Brain pericyte (primary cell): ENCODE measurements at places on chromosomes 3 and 15.

GRCh38 chr3:62332017-62332416, 41.3 kb downstream of the FEZF2 start:
- DNase-seq: no peak

GRCh38 chr15:23566071-23566554, 639 bp downstream of the MKRN3 start:
- DNase-seq: no peak

GRCh38 chr15:91784973-91785709, 68.4 kb upstream of the SLCO3A1 start:
- DNase-seq: no peak

- no peak for DNase-seq
Observed at GRCh38 chr3:133896002-133896761, 500 bp upstream of the RAB6B start.

DNA sequence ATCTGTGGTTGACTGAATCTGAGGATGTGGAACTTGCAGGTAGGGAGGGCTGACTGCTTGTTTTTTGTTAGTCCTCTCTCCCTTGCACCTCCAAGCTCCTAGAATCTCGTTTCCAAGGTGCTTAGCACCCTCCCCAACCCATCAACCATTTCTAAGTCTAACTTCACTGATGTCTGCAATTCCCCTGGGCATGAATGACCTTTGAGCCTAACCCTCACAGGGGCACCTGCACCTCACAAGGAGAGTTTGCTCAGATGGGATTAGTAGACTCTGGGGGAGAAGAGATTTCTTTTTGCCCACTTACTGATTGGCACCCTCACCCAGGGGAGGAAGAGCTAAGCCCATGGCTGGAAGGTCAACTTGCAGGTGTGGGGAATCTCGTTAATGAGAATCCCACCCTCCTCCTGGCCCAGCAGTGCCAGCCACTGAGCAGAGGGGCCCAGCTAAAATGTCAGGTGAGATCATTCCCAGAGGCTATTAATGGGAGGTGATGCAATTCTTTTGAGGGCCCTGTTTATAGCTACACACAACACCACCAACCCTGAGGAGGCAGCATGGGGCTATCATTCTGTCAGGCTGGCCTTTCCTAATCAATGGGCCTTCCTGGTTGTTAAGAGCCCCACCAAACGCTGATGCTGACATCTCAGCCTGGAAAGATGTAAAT, 81.6 kb upstream of the HERC1 start:
- no peak for DNase-seq

- DNase-seq: no peak
Observed at GRCh38 chr3:170703121-170703588, 117.3 kb upstream of the SLC7A14 start.

DNA sequence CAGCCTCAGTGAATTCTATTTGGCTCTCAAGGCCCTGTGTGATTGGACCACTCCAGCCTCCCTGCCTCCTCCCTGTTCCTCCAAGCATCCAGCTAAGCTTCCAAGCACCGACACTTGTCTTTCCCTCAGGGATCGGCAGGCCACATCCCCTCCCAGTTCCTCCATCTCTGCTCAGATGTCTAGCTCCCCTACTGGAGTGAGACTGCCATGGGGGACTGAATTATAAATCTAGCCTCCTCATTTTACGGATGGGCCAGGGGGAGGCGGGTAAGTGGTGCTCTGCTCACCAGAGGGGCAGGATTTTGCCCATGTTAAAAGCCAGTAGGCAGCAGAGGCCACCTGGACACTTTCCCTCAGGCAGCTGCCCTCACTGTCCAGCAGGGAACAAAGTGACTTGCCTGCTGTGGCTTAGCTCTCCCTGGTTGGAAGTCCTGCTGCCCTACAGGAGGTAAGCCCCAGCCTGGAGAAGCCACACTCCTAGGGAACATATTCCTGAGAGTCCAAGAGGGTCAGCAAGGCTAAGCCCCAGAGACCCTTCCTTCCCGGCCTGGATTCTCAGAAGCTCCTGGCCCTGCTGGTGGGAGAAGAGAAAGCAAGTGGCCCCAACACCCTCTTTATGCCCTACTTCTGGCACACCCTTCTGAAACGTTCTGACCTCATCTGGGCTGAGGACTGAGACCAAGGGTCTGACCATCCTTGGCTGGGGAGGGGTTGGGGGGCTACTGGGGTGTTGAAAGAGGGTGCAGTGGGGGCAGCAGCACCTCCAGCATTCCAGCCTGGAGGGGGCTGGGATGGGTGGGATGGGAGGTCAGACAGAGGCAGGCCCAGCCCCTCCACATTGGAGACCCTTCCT, 9.1 kb upstream of the HHATL start:
- DNase-seq: no peak

- no peak for DNase-seq
Observed at GRCh38 chr3:11037241-11037873, 44.8 kb downstream of the SLC6A1 start.

DNA sequence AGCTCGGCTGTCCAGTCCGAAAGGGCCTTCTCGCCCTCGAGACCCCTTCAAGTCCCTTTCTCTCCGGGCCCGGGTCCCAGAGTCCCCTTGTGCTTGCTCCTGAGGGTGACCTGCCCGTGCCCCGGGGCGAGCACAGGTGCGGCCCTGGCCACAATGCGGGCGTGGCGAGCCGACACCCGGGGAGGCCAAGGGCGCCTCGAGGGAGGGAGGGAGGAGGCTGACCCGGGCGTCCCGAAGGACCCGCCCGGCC, 810 bp upstream of the MEF2A start:
- no peak for DNase-seq

DNA sequence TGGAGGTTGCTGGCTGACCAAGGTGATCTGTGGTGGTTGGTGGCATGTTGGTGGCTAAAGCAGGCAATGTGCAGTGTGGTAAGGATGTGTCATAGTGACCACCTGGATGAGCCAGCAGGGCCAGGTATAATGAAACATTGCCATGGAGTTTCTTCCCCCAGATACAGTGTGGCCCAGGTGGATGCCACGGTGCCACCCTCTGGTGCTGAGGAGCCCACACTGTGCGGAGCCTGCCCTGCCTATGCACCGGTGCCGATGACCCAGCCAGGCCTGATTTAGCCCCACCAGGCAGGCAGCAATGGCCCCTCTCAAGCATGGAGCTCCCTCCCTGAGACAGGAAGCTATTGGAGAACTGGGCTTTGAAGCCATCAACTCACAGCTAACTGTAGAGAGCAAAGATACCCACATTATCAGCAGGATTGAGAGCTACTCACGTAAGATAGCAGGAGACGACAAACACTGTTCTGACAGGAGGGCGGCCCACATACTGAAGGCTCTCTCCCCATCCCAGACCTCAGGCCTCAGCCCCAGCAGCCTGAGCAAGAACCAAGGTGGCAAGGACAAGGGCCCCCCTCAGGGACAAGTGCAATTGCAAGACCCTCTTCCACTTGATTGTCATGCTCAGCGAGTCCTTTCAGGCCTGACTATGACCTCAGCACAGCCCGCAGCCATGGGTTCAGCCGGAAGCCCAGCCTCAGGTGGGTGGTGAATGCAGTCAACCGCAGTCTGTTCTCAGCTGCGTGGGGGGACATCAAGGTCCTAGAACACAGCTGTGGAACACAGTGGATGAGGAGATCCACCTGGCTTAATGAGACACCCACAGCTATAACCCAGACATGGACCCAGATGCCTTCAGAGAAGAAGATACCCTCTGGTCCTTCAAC, 82.8 kb upstream of the CDV3 start:
- DNase-seq: no peak

GRCh38 chr3:38730281-38730680, 80.8 kb upstream of the SCN5A start:
- DNase-seq: peak; percentile 11

- no peak for DNase-seq
Observed at GRCh38 chr15:41906608-41907007, 12.8 kb upstream of the SPTBN5 start.

- no peak for DNase-seq
Observed at GRCh38 chr15:81893182-81893835, 152.5 kb downstream of the MEX3B start.

- no peak for DNase-seq
Observed at GRCh38 chr3:151165226-151165625, 37.8 kb downstream of the GPR171 start.

DNA sequence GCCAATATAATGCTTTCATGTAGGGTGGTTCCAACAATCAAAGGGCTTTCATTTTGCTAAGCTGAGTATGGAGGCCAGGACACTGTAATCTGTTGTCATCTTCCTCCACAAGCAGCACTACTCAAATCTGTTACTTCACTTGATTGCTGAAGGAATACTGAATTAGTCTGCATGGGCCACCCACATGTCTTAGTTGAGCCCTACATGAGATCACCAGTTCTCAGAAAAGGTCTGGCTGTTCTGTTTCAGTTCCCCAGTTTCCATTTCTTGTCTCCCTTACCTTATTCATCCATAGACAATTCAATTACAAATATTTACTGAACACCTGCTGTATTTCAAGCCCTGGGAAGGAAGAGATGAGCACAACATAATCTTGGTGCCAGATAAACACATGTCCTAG, 119.2 kb downstream of the FHIT start:
- no peak for DNase-seq

GRCh38 chr3:66317750-66318376, 97.1 kb downstream of the SLC25A26 start:
- no peak for DNase-seq

- DNase-seq: no peak
Observed at GRCh38 chr15:40397688-40398412, 7.7 kb upstream of the IVD start.

DNA sequence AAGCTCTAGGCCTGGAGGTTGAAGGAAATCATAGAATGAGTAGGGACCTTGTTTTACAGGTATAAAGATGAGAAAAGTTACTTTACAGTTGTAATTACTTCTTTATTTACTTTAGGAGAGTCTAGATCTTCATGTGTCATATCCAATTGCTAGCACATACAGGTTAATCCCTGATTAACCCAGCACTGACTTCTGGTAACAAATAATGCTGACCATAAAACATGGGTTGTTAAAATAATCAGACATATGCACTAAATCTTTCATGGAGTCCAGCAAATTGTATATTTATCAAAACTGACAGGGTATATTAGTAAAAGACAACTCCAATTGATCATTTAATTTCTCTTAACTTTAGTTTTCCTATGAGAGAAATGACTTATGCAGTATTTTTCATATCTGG, 245.2 kb downstream of the NFKBIZ start:
- no peak for DNase-seq

DNA sequence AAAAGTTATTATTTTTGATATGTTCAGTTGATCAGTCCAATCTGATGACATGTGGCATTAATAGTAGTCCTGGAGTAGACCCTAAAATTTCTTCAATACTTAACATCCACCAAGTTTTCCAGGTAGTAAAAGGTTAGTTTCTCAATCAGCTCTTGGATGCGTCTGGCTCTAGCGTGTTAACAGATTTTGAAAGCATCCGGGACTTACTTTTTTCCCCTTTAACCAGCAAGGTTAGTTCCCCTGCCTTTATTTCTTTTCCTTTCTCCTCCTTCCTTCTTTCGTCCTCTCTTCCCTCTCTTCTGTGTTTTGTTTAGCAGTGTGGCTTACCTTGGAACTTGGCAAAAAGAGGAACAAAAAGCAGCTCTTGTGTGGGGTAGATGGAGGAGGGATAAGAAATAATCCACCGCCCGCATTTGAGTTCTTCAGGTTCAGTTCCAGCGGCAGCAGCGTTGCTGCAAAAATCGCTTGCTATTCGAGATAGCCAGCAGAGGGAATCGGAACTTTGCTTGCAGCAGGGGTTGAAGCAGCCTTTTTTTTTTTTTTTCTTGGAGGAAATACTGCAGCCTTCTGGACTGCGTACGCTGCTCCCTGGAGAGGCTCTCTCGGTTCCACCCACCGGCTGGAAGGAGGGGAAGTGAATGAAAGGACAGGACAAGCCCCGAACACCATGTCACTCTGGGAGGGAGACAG, at the start of gene RBMS3:
TSS of gene RBMS3 (plus strand) at position 668 of the 690 bp plus-strand sequence.
- peak; percentile 71 for DNase-seq

- no peak for DNase-seq
Observed at GRCh38 chr15:60076582-60077276, 72.6 kb downstream of the FOXB1 start.

GRCh38 chr15:27899583-27900285, 199.4 kb downstream of the OCA2 start:
- no peak for DNase-seq

- DNase-seq: no peak
Observed at GRCh38 chr15:66251790-66252684, 1.5 kb downstream of the MEGF11 start.

GRCh38 chr3:36058404-36059030, 321.8 kb upstream of the STAC start:
- DNase-seq: no peak

GRCh38 chr3:123258811-123259420, 57.2 kb downstream of the SEC22A start:
- no peak for DNase-seq

- no peak for DNase-seq
Observed at GRCh38 chr15:29268706-29269484, 727 bp downstream of the NSMCE3 start.

DNA sequence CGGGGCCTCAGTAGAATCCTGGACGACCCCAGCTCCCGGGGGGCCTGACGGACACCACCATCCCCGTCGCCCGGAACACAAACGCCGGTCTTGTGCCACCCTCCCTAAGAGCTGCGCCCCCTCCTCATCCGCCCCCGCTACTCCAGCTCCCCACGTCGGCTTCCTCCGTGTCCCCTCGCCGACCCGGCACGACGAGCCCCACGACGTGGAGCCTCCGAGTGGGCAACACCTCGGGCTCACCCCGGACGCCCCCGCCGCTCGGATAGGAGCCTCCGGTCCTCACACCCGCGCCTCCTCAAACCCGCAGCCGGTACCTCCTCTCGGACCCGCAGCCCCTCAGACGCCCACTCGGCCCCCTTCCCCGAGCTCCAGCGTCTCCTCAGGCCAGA, 525 bp downstream of the NPTN start:
- no peak for DNase-seq

DNA sequence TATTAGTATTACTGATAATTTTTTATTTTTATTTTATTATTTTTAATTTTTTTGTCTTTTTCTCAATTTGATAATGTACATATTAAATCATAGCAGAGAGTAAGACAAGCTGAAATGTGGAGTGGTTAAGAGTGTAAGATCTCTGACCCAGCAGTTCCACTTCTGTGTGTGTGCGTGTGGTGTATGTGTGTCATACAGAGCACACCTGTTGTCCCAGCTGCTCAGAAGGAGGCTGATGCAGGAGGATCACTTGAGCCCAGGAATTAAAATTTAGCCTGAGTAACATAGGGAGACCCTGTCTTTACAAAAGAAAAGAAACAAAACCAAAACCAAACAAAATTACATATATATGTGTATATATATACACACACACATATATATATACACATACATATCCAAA, 1.4 kb upstream of the CIDEC start:
- DNase-seq: no peak

GRCh38 chr15:77692614-77693013, 59.9 kb upstream of the LINGO1 start:
- no peak for DNase-seq

- DNase-seq: no peak
Observed at GRCh38 chr3:131797776-131798175, 237.0 kb downstream of the CPNE4 start.

GRCh38 chr15:60656481-60656880, 177.5 kb upstream of the ICE2 start:
- no peak for DNase-seq

- DNase-seq: no peak
Observed at GRCh38 chr15:71548401-71548807, 261.9 kb upstream of the NR2E3 start.

GRCh38 chr15:98676586-98677270, 28.4 kb downstream of the IGF1R start:
- no peak for DNase-seq
